ENCODE measurements at places on chromosomes 4 and X.

- DNase-seq = no peak
Measured at GRCh38 chrX:16559206-16559619, 90.7 kb upstream of the S100G start.

GRCh38 chrX:118496763-118497079, 1.1 kb downstream of the DOCK11 start:
- no peak for DNase-seq

DNA sequence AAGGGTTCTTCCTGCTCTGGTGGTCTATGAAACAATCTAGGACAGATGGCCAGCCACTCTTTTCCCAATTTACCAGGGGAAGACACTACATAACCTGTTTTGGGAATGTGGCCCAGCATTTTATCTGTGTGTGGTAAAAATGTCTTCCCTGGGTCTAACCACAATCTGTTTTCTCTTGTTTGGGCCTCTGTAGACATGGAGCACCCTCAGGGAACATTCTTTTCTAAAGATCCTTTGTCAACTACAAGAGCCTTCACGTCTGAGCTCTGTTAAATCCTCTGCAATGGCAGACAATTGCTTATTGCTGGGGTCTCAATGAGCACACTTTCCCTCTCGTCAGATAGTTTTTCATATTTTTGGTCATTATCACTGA, 35.5 kb downstream of the PLAC1 start:
- DNase-seq = no peak

GRCh38 chrX:135512508-135513129, 7.8 kb upstream of the INTS6L start:
- DNase-seq = no peak

GRCh38 chr4:6986072-6986780, 56.9 kb upstream of the TADA2B start:
- DNase-seq = no peak

DNA sequence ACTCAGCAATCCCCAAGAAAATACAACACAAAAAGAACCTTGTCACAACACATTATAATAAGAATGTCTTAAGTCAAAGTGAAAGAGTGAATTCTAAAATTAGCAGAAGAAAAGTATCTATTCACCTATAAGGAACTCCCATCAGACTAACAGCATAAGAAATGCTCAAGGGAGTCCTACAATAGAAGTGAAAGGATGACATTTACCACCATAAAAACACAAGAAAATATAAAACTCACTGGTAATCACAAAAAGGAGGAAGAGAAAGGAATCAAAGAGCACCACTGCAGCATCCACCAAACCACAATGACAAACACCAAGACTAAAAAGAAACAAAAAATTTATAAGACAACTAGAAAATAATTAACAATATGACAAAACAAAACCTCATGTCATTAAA, 257.0 kb upstream of the AGTR2 start:
- no peak for DNase-seq

DNA sequence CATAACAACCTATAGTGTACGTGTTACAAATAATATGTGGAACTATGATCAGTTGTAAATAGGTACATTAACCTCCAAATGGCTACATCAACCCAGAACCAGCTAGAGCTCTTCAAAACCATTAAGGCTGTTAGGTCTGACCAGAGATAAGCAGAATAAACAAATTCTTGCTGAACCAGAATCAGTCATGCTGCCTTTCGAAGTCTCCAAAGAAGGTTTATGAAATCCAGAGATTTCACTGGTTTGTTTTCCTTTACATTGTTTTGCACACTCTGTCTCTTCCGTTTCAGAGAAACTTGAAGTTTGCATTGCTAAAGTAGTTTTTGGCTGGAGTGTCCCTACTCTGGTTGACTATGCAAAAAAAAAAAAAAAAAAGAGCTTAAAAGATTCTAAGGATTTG, 177.3 kb upstream of the SLIT2 start:
- DNase-seq = no peak

GRCh38 chr4:159250751-159251325, 148.0 kb downstream of the RAPGEF2 start:
- no peak for DNase-seq

GRCh38 chrX:102959471-102959870, 22.4 kb downstream of the RAB40AL start:
- DNase-seq = no peak

- DNase-seq = no peak
Measured at GRCh38 chrX:38081909-38082308, 75.6 kb downstream of the SYTL5 start.

DNA sequence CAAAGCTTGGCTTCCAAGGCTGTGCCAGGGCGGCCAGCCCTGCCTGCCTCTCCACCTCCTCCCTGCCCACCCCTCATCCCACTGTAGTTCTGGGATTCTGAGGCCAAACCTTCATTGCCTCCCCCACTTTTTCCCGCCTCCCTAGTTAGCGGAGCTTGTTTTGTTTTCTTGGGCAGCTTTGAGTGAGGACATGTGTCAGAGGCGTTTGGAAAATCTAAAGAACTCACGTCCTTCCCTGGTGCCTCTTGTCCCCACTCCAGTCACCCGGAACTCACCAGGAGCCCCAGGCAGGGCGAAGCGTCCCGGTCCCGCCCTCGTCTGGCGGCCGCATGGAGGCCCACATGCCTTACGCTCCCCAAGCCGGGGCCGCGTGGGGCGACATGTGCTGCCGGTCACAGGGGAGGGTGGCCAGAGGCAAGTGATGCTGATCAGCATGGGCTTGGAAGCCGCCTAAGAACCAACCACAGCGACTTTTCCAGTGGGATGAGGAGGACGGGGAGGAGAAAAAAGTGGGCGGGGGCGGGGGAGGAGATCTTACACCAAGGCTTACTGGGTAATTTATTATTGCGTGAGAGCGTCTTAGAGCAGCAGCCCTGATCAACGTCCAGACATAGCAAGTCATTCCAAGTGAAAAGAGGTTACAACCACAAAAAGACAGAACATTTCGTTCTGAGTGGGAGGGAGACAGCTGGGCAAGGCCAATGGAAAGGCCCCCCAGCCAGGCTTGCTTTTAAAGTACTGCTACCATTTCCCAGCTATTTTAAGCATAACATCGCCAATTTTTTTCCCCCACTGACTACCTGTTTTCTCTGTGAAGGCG, 48.5 kb downstream of the PRPS1 start:
- peak; percentile 62 for DNase-seq

- no peak for DNase-seq
Measured at GRCh38 chrX:130507015-130507414, 105.2 kb downstream of the RBMX2 start.

DNA sequence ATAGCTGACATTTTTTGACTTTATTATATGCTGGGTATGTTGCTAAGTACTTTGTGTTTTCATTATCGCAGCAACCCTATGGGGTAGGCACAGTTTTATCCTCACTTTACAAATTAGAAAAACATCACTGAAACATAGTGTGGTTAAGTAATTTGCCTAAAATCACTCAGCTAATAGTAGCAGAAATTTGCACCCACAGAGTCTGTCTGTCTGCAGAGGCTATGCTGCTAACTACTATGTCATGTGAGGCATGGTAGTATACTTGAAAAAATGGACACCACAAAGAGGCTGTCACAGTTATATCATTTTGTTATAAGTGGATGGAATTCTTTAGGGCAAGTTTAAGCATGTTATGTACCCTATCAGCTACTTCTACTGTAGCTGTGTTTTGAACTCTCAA, 69.0 kb downstream of the STAG2 start:
- no peak for DNase-seq
